ENCODE measurements at places on chromosomes 5 and 9. TPM values are rescaled to one million over a fixed set of nuclear protein-coding genes. Genes with fewer than 3 reads are reported as not detected.

NMUR2 gene
- total RNA-seq: not detected

KCNIP1 gene
- not detected for total RNA-seq

PCA3 gene
- total RNA-seq: under 0.01 TPM

JADE2 gene
- 29.1 TPM for total RNA-seq

EIF4EBP3 gene
- 0.77 TPM for total RNA-seq

IFNA13 gene
- total RNA-seq: not detected

MSX2 gene
- 0.66 TPM for total RNA-seq

RASEF gene
- 5.6 TPM for total RNA-seq

PCDHA12 gene
- total RNA-seq: 0.11 TPM

SLC6A7 gene
- total RNA-seq: not detected

MEGF10 gene
- total RNA-seq: 0.22 TPM

ZNF483 gene
- total RNA-seq: 1.9 TPM

SAXO1 gene
- not detected for total RNA-seq

SMIM33 gene
- total RNA-seq: not detected

TCOF1 gene
- total RNA-seq: 30.4 TPM

CCDC192 gene
- total RNA-seq: not detected

KLHL3 gene
- 3.4 TPM for total RNA-seq

NIPAL4 gene
- 0.87 TPM for total RNA-seq

ABLIM3 gene
- 19.6 TPM for total RNA-seq

GIN1 gene
- total RNA-seq: 7.9 TPM

RIC1 gene
- total RNA-seq: 42.3 TPM

IPO11 gene
- total RNA-seq: 32.6 TPM

UBE2B gene
- total RNA-seq: 28.0 TPM

KIF4B gene
- total RNA-seq: under 0.01 TPM

ENTPD2 gene
- not detected for total RNA-seq

CDH9 gene
- total RNA-seq: not detected

Data from uterine smooth muscle cell (primary cell).